Body of pancreas (tissue), 4 donors: ENCODE measurements at places on chromosomes 2 and 18. TPM values are rescaled to one million over a fixed set of nuclear protein-coding genes. Genes with fewer than 3 reads are reported as not detected.

Gene EMX1
- 0.26 TPM for total RNA-seq

Gene DSG2
- 19.1 TPM for total RNA-seq

GRCh38 chr2:115694651-115695050 is 1252.2 kb downstream of the DPP10 start:
- no peaks in the 10 kb centered on the region for H3K27me3 ChIP-seq
- DNase-seq, result no peak
- no peak overlapping the region for H3K27ac ChIP-seq
- no peak overlapping the region for H3K4me3 ChIP-seq

- no peak overlapping the region for H3K4me3 ChIP-seq
- H3K4me1 ChIP-seq, result no peaks in the 10 kb centered on the region
- no peaks in the 10 kb centered on the region for H3K27me3 ChIP-seq
- no peaks in the 10 kb centered on the region for H3K36me3 ChIP-seq
These were observed 34.3 kb upstream of the CD226 start for GRCh38 chr18:69981948-69982347.

Gene PKDCC
- 93.9 TPM for total RNA-seq

DNA sequence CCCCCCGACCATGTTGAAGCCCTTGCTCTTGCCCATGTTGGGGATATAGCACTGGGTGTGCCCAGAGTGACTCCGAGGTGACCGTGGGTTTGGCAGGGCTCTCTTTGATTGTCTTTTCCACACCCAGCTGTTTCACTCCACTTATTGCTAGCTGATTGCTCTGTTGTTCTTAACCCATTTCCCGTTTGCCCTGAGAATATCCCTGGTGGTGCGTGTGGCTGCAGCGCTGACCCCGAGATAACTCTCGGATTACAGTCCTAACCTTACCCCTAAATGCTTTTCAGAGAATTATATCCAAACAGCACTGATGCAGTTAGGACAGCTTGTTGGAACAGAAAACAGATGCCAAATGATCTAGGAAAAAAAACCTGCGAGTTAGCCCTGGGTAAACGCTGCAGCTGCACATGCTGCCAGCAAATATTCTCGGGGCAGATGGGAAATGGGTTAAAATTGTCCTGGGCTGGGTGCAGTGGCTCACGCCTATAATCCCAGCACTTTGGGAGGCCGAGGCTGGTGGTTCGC is 34.3 kb upstream of the SNORC start:
- peaks cover 23% of the 10 kb centered on the region for H3K36me3 ChIP-seq
- peaks cover 23% of the 10 kb centered on the region for H3K4me1 ChIP-seq
- no peak overlapping the region for H3K27ac ChIP-seq
- H3K4me3 ChIP-seq, result no peak overlapping the region
- no peak for DNase-seq
- no peaks in the 10 kb centered on the region for H3K27me3 ChIP-seq

- no peaks in the 10 kb centered on the region for H3K36me3 ChIP-seq
- H3K27me3 ChIP-seq, result no peaks in the 10 kb centered on the region
- DNase-seq, result peak; percentile 7
- no peak overlapping the region for H3K4me3 ChIP-seq
These were observed 103.9 kb upstream of the HS6ST1 start for GRCh38 chr2:128422571-128422970.
